ENCODE measurements at places on chromosomes 3 and 15. TPM values are rescaled to one million over a fixed set of nuclear protein-coding genes. Genes with fewer than 3 reads are reported as not detected.

Gene TLR9
- not detected for total RNA-seq

GRCh38 chr15:84924077-84924731 is 39.7 kb downstream of the SLC28A1 start:
- H3K27me3 ChIP-seq = no peaks in the 10 kb centered on the region
- H3K27ac ChIP-seq = no peak overlapping the region
- DNase-seq = no peak

- no peak overlapping the region for H3K27ac ChIP-seq
- H3K4me3 ChIP-seq = no peak overlapping the region
- H3K27me3 ChIP-seq = no peaks in the 10 kb centered on the region
- DNase-seq = no peak
Observed at GRCh38 chr3:190130696-190131095, 10.0 kb upstream of the P3H2 start.

Gene VWA5B2
- total RNA-seq = under 0.01 TPM

DNA sequence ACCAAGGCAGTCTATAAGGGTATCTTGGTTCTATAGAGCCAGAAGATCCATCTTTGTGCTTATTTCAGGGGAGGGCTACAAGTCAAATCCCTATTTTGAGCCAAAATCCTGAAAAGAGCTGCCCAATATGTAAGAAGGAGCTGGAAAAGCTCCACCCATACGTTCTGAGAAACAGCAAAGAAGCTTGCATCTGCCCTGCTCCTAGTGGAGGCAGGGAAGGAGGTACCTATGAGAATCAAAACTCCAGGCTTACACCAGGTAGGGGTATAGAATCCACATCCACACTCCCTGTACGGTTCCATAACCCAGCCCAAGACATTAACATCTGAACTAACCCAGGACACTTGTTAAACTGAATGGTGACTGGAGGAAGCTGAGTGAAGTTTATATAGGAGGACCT is 30.0 kb downstream of the PHC3 start:
- peaks cover 44% of the 10 kb centered on the region for H3K4me1 ChIP-seq
- peaks cover 35% of the 10 kb centered on the region for H3K36me3 ChIP-seq
- no peaks in the 10 kb centered on the region for H3K27me3 ChIP-seq
- no peak for DNase-seq
- H3K27ac ChIP-seq = no peak overlapping the region

DNA sequence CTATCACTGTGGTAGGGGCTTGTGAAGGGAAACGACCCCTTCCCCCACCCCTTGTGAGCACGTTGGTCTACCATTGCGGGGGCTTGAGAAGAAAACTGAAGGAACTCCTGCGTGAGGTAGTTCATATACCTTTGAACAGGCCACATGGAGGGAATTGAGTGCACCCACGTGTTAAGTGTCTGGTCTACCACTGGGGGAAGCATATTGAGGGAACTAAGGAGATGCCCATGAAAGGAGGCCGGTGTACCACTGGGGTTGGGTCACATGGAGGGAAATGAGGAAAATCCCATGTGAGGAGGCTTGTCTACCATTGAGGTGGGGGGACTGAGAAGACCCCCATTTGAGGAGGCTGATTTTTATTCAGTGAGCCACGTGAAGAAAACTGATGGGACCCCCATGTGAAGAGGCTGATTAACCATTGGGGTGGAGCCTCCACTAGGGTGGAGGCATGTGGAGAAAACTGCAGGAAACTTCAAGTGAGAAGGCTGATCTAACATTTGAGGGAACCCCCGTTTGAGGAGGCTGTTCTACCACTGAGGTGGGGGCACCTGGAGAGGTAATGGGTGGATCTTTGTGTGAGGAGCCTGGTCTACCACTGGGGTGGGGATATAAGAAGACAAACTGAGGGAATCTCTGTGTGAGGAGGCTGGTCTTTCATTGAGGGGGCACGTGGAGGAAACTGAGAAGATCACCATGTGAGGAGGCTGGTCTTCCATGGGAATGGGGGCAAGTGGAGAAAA is 163.2 kb downstream of the FBLN2 start:
- H3K27me3 ChIP-seq = peaks cover 3% of the 10 kb centered on the region
- no peaks in the 10 kb centered on the region for H3K4me1 ChIP-seq
- H3K36me3 ChIP-seq = no peaks in the 10 kb centered on the region
- no peak overlapping the region for H3K27ac ChIP-seq
- H3K4me3 ChIP-seq = no peak overlapping the region

DNA sequence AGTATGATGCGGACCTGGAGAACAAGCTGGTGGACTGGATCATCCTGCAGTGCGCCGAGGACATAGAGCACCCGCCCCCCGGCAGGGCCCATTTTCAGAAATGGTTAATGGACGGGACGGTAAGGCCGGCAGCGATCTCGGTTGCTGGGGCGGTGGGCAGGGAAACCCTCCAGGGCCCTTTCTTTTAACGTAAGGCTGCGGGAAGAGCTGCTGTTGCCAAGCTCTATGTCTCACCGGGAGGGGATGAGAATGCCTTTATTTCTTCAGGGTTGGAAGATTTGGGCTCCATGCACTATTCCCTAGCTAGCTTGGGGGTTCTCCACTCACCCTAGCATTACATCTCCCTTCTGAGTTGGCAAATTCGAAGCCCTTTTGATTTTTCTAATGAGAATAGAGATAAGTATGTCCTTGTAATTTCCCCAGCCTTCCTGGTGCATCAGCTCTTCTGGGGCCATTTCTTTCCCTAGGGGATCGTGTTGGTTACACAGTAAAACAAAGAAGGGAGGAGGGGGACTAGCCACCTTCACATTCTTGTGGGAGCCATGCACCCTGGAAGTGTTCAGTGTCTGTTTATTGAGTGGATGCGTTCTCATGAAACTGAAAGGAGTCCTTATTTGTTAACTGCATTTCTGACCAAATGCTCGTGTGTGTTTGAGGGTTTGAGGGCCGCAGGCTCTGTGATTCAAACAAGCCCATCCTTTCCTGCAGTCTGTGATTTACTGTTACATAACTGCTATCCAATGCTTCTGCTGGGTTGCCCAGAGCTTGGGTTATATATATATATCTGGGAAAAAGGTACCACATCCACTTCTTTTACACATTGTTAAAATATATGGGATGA is 982 bp downstream of the TAGLN3 start:
- H3K36me3 ChIP-seq = no peaks in the 10 kb centered on the region
- peak overlapping the region; percentile 51 for H3K4me3 ChIP-seq
- no peak for DNase-seq

Gene SUSD5
- not detected for total RNA-seq

DNA sequence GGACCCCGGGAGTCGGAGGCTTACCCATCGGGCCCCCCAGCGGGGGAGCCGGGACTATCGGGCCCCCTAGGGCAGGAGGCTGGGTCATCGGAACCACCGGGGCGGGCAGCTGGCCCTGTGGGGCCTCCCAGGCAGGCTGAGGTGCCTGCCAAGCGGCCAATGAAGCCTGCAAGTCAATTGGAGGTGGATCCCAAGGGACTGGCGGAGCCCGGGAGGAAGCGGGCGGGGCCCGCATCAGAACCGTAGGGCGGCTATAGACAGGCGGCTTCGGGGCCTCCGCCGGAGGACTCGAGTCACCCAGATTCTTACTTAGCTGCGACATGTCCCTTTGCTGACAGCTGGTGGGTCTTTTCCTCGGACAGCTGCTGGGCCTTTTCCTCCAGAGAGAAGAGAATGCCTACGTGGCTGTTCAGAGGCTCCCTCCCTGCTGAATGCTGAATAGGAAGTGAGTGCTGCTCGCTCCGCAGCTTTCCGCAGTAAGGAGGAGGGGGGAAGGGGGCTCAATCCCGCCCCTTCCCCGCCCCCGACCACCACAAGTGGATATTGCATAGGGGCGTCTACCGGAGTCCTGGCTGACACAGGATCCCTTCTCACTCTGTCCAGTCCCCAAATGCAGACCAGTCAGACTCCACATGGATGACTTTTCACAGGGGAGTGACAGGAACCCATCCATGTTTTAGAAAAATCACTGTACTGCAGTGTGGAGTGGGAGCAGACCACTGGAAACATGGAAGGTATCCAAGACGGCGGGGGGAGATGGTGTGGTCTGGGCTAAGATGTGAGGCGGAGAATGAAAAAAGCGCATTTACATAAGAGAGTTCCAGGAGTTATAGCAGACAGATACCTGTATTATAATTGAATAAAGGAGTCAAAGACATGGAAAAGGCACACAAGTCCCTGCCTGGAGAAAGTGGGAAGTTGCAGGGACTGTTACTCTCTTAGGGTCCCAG is at the start of gene MAGEL2:
MAGEL2 (minus strand) TSS at position 447 of the 950 bp plus-strand sequence; CDS start at position 322, 125 bp downstream.
- peak; percentile 84 for DNase-seq
- peaks cover 10% of the 10 kb centered on the region for H3K4me1 ChIP-seq
- H3K36me3 ChIP-seq = no peaks in the 10 kb centered on the region
- peak within 1 kb of the TSS; percentile 20 for H3K4me3 ChIP-seq

DNA sequence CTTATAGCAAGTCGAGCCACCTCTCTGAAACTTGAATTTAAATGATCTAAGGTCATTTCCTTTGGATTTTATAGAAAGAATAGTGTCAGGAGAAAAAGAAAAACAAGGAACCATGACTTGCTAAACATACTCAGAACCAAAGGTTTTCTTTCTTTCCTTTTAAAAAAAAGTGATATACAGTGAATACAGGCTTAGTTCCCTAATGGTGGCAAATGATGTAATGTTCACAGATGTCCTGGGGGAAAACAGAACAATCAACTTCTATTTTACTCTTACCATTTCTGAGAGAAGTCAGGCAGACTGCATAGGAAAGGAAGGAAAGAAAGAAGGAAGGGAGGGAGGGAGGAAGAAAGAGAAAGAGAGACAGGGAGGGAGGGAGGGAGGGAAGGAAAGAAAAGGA is 56.5 kb downstream of the ST6GAL1 start:
- no peak overlapping the region for H3K4me3 ChIP-seq
- H3K27ac ChIP-seq = peak overlapping the region; percentile 8
- no peaks in the 10 kb centered on the region for H3K27me3 ChIP-seq
- no peak for DNase-seq
- H3K36me3 ChIP-seq = no peaks in the 10 kb centered on the region

DNA sequence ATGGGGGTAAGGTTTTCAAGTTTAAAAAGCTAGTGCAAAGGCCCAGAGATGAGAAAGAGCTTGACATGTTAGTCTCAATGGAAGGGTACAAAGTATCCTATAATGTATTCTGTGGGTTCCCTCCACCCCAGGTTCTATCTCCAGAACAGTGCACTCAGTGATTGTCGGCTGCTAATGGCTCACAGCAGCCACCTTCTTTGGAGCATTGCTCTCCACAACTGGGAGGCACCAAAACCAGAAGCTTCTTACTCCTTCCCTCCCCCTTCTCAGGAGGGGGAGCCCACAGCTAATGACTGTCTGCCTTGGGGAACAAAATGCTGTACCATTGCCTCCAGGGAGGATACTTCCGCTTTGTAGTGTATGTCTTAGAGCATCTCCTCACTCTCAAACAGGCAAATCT is 439.4 kb upstream of the RBMS3 start:
- no peaks in the 10 kb centered on the region for H3K4me1 ChIP-seq
- DNase-seq = no peak
- no peak overlapping the region for H3K4me3 ChIP-seq
- H3K36me3 ChIP-seq = no peaks in the 10 kb centered on the region

DNA sequence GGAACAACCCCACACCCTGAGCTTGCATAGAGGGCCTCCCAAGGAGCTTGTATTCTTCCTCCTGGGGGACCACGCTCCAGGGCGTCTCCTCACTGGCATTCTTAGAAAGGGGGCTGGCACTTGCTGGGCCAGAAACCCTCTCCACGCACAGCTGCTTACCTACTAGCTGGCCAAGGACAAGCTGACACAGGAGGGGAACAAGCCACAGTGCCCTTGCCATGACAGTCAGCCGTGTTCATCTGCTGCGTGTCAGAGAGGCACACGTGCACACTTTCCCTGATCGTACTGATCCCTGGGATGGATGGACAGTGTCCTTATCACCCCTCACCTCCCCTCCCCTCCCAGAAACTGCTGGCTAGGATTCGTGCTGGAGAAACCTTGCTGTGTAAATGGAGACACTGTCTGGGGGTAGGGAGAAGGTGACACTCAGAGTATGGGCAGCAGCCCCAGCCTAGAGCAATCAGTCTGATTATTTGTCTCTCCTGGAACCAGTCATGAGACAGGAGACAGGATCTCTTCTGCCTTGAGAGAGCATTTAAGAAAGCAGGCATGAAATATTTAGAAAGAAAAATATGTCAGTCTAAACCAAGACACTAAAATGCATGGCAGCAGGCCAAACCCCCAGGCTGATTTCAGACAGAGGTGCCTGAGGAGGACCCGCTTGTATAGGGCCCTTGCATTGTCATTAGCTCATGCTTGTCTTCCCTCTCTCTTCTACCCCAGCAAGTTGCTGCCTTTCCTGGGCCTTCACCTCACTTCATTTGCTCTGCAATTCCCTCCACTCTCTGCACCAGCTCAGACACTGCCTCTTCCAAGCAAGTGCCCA is 311.8 kb upstream of the TRIM42 start:
- DNase-seq = no peak
- no peaks in the 10 kb centered on the region for H3K4me1 ChIP-seq
